ENCODE measurements at places on chromosomes 3 and 15.

DNA sequence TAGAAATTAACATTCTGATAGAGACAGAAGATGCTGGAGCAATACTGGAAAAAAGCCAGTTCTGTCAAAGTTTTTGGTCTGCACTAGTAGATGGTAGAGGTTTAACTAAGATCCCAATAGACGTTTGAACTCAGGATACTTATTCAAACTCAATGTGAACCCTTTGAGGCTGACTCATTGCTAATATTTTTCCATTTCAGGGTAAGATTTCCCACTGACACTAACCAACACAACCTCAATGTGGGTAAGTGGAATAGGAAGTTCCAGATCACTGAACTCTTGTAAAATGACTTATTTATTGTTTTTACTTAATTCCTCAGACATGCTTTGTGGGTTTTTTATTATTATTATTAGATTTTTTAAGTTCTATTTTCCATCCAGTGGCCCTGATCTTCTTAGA lies 1024.8 kb downstream of the EPHA3 start:
- DNase-seq = no peak

- no peak for DNase-seq
Observed at GRCh38 chr3:127886231-127886955, 28.6 kb upstream of the KBTBD12 start.

DNA sequence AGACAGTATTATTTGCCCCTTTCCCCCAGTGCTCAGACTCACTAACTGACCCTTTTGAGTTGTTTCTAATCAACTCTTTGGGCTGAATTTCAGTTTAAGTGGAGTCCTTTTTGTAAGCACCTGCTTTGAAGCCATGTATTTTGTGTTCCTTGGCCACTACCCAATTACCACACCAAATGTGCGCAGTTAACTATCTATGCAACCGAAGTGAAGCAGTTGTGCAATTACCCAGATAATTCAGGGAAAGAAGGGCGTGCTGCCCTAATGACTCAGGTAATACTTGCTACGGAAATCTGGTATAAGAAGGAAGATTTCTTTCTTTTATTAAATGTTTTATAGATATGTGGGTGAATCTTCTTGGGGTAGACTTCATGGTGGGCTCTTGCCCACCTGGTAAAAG lies 371.9 kb upstream of the TBL1XR1 start:
- DNase-seq = no peak

- DNase-seq = no peak
Observed at GRCh38 chr3:45758871-45759270, 37.5 kb downstream of the SLC6A20 start.

GRCh38 chr15:90266485-90266884 lies 1.0 kb downstream of the NGRN start:
- peak; percentile 9 for DNase-seq

Data from stimulated activated CD4-positive, alpha-beta T cell treated with anti-CD3 and anti-CD28 coated beads, Interleukin-12 subunit alpha, Interleukin-12 subunit beta, amount 100 ng/mL, for 4 hours (primary cell).